Bronchial epithelial cell (primary cell): ENCODE measurements at places on chromosomes 2 and 18. TPM values are rescaled to one million over a fixed set of nuclear protein-coding genes. Genes with fewer than 3 reads are reported as not detected.

GRCh38 chr2:70199320-70199864, 8.6 kb upstream of the C2orf42 start:
- DNase-seq = no peak

DNA sequence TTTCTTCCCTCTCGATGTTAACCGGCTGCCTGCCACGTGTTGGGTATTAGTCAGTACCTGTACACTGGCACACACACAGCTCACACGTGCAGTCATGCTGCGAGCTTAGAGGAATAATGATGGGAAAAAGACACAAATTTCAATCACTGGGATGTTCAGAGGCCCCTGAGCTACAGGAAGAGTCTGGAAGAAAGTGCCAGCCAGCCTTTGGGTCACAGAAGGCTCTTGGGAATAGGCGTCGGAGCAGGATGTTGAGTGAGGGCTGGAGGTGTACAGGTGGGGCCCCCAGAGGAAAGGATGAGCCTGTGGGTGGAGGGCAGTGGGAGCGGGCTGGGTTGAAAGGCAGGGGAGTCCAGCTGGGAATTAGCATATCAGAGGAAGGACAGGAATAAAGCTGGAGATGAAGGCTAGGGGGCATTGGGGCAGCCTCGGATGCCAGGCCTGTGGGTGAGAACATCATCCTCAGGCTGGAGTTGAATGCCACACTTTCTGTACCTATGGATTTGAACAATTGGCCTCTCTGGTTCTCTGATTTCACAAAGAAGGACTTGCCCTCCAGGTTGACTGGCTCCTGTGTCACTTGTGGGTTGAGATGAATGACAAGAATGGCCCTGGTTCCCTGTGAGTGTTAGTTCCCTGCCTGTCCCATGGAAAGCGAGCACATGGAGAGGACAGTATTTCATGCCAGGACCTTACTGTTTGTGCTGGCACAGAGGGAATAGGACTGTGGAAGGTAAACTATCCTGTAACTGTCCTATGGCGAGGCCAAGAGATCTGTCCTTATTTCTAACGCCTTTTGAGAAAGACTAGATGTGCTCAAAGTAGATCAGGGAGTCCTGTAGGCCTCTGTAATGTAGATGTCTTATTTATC, 40.6 kb downstream of the GREB1 start:
- DNase-seq = no peak

DNA sequence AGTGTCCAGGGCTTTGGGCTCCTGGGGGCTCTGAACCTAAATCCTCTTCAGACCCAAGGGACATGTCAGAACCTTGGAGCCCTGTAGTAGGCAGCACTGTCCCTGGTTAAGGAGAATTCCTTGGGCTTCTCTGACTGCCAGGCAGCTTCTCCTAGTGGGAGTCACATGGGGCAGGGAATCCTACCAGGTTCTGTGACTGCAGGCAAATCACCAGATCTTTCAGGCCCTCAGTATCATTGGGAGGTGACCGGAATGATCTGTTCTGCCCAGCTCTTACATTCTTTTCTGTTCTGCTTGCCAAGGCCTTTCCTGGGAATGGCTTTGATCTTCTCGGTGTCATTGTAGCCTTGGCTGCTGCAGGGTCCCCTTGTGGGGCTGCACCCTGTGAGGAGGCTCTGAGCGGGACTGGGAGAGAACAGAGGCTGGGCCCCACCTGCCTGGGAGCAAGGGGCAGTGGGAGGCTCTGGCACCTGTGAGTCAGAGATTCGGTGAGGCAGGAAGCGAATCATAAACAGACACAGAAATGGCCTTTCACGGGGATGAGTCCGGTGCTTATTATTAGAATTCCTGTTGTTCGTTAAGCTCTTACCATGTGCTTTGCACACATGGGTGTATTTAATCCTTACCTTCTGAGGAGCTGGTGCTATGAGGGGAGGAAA, 14.1 kb downstream of the CEP68 start:
- peak; percentile 72 for DNase-seq

Gene TUBA3E
- total RNA-seq = not detected in 2 replicates

Gene MSTN
- total RNA-seq = under 0.01 TPM in 1 of 2 replicates, not detected in the other
